ENCODE measurements at places on chromosomes 1 and 21.
A peak's percentile ranks its signal among the peaks of the same experiment; 100 is the strongest.

- DNase-seq = no peak
These were observed 186.7 kb downstream of the TOMM20 start for GRCh38 chr1:234942012-234942332.

DNA sequence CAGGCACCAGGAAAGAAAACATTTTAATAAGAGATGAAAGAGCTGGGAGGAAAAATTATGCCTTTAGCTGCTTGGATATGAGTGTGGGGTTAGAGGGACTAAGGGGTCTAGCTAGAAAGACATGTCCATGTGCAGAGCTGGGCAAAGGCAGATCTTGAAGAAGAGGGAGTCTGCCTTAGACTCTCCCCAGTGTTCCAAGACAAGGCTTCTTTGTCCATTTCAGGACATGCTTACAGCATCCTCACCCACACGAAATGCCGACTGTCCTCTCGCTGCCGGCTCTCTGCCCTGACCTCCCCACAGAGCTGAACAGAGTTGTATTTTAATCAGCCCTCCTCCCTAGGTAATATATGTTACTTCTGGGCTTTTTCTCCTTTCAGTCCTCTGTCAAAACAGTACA, 100.7 kb upstream of the ATP1B1 start:
- no peak for DNase-seq

GRCh38 chr1:85058786-85059185, 10.5 kb upstream of the MCOLN3 start:
- no peak for DNase-seq

GRCh38 chr1:52532731-52533327, 20.1 kb downstream of the TUT4 start:
- no peak for DNase-seq

DNA sequence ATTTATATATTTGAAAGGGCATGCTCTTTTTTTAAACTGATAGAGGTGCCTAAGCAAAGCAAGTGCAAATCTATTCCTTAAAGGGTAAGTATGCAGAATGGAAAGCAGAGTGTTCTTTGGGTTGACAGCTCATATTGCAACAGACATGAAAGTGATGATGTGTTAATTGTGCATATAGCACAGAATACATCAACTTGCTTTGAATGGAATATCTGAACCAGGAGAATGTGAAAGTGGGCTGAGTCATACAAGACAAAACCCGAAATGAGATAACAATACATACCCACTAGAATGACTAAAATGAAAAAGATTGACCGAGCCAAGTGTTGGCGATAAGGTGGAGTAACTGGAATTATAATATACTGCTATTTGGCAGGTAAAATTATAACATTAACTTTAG, 4.3 kb downstream of the CR1 start:
- no peak for DNase-seq

DNA sequence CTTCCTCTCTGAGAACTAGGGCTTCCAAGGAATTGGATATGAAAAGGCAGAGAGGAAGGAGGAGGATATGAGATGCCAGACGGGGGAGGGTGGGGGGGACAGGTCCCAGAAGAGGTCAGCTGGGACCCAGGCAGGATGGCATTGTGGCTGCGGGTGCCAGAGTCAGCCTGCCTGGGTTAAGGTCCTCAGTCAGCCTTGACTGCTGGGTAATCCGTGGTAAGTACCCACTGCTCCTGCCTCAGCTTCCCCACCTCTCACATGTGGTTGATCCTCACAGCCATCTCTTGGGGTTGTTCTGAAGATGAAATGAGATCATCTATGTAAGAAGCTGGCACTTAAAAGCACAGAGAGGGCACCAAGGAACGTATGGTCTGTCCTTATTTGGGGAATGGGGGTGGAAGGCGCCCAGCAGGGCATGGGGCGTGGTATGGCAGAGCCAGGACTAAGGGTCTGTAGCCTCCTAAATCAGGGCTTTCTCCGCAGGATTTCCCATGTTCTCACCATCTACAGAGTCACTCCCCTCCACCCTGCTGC, 23.8 kb downstream of the ELF3 start:
- no peak for DNase-seq

GRCh38 chr1:228097333-228098081, 5.6 kb downstream of the C1orf35 start:
- DNase-seq = no peak

- DNase-seq = no peak
These were observed 15.3 kb upstream of the RGS8 start for GRCh38 chr1:182699393-182700350.

DNA sequence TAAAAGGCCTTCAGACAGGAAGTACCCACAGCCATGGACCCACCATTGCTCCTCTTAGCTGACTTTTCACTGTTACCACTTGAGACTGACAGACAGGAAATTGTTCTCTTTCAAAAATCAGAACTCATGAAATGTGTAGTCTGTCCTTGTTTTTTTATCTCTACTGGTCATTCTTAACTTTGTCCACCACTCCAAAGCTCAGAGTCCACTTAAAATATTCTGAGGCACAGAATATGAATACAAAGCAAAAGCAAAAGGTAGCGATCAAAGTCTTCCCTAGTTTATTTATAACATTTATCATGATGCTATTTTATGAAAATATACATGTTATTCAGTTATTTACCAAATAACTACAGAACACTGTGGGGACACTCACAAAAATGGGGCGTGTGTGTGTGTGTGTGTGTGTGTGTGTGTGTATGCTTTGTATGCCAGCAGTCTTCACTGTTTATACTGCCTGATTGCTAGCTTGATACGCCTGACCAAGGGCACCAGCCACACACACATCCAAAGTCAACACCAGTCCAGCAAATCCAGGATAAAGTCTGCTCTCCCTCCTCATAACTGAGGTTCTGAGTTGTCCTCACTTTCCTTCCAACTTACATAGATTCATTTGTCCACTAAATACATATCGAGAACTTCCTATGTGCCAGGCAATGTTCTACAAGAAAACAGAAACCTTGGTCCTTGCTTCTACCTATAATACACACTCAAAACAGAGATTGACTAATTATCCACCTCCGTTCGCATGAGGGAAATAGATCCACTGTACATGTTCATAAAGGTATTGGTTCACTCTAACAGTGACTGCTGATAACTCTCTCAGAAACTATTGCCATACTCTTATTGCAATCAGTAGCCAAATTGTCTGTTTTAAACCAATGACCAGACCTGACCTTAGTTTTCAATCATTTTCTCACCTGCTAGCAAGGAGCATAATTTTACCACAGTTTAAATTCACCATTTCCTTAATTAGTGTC, 79.4 kb downstream of the ERICH3 start:
- no peak for DNase-seq

- no peak for DNase-seq
These were observed 9.7 kb upstream of the LRRC53 start for GRCh38 chr1:74522148-74522547.

DNA sequence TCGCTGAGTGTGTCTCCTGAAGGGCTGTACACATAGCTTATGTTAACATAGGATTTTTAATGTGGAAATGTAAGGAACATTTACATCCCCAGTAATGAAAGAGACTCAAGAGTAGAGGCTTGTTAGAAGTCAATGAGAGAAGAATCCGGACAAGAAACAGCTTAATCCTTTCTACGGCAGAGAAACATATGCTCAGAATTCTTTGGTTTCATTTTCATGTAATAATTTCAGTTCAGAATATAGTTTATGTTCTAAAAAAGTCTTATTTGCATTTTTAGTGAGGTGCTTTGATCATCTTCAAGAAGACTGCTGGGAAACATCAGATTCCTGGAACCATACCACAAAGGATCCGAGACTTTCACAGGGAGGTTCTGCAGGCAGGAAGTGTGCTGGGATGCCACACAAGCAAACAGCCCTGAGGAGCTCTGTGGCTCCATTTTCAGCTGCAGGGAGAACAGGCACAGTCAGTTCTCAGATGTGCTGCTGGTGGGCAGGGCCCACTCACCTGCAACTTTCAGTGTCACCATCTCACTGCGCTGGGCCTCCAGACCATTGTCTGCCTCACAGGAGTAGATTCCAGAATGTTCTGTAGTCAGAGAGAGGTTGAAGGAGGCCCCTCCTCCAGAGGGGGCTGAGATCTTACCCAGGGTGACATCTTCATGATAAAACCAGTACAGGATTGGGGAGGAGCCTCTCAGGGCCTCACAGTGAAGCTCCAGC, 28.4 kb downstream of the FCRL5 start:
- DNase-seq = no peak

GRCh38 chr1:45647248-45648021, 23.6 kb upstream of the CCDC17 start:
- DNase-seq = no peak

DNA sequence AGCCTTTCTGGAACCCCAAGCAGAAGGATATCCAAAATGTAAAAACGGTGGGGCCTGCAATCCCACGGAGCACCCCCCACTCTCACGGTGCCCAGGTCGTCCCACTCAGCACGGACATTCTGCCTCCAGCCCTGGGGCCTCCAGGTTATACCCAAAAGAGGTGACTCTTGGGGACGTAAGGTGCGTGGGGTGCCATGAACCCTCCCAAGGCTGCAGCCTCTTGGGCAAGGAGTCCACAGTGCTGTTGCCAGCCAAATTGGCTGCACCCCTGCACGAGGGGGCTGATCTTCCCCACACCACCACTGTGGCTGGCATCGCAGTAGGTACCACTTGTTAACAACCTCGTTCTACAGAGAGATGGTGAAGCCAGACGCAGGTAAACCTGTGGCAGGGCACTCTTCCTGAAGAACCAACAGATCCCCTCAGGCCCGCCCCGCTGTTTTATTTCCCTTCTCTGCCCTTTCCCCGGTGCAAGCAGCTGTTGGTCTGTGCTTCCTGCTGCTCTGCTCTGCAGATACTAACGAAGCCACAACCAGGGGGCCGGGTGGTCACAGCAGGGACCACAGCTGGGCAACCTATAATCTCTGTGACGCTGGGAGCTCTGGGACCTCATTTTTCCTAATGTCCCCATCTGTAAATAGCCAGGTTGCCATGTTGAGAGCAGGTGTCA, 8.7 kb downstream of the TFF3 start:
- peak; percentile 44 for DNase-seq

GRCh38 chr1:68120136-68120791, 69.8 kb upstream of the DIRAS3 start:
- no peak for DNase-seq

DNA sequence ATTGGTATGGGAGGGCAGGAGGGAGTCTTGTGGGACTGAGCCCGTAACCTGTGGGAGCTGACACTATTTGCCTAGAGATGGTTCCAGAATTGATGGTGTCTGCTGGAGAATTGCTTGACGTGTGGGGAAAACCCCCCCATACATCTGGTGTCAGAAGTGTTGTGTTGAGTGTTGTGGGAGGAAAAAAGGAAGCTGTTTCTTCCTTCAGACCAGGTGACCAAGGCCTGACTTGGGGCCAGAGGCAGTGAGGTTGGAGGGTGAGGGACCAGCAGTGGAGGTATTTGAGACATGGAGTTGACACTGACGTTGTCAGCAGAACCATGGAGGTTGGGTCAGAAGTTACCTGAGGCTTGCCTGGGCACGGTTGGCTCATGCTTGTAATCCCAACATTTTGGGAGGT, 8.3 kb downstream of the SHISAL2A start:
- DNase-seq = no peak

GRCh38 chr1:194056169-194056568, 869.8 kb upstream of the B3GALT2 start:
- no peak for DNase-seq

DNA sequence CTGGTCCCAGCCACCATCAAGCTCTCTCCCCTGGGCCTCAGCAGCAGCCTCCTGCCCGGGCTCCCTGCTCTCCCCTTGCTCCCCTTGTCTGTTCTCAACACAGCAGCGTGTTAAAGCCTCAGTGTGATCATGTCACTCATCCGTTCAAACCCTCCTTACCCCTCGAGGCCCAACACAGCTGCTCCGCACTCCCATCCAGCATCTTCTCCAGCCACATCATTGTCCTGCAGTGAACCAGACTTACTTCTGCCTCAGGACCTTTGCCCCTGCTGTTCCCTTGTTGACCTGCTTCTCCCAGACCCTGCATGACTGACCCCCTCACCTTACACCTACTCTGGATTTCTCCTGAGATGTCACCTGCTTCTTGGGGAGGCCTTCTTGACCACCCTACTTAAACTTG, 13.3 kb downstream of the CDK18 start:
- DNase-seq = no peak

DNA sequence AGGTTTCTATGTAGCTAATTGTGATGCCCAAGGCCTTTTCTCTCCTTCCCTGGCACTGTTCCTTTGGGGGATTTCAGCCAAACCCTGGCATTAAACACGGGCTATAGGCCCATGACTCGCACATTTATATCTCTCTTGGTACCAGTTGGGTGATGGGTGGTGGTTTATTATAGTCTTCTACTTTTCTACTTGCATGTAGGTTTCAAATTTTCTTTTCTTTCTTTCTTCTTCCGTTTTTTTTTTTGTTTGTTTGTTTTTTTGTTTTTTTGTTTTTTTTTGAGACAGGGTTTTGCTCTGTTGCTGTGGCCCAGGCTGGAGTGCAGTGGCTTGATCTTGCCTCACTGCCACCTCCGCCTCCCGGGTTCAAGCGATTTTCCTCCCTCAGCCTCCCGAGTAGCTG, 1.1 kb downstream of the IL10RB start:
- DNase-seq = no peak
